ENCODE measurements at places on chromosomes 11 and 22.
A peak's percentile ranks its signal among the peaks of the same experiment; 100 is the strongest.

DNA sequence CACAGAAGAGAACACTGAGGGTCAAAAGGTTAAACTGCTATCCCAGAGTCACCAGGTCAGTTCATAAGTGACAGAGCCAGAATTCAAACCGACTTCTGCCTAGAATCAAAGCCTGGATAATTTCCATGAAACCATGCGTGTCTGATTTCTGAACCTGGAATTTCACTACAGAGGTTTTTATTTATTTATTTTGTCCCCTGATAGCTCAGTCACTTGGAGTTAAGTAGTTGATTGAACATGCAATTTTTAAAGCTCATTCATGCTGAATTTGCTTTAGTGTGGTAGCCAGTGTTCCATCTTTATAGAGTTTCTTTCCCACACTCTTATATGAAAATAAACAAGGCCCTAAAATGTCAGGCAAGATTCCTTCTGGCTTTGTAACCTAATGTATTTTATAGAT lies 93.2 kb downstream of the NAV2 start:
- DNase-seq: no peak

DNA sequence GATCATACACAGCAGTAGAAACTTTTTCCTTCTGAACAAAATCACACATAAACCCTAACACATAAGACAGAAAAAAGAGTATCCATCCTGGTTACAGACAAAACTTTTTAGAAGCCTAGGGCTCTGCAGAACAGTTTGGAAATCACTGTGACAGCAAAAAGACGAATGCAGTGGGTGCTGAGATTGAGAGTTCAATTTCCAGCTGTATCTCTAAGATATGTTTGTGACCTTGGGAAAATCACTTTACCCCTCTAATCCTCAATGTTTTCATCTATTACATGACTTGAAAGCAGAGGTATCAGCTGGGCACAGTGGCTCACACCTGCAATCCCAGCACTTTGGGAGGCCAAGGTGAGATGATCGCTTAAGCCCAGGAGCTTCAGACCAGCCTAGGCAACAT lies 128.5 kb downstream of the SIK3 start:
- DNase-seq: no peak

GRCh38 chr11:79206951-79207350 lies 233.9 kb downstream of the TENM4 start:
- DNase-seq: no peak

DNA sequence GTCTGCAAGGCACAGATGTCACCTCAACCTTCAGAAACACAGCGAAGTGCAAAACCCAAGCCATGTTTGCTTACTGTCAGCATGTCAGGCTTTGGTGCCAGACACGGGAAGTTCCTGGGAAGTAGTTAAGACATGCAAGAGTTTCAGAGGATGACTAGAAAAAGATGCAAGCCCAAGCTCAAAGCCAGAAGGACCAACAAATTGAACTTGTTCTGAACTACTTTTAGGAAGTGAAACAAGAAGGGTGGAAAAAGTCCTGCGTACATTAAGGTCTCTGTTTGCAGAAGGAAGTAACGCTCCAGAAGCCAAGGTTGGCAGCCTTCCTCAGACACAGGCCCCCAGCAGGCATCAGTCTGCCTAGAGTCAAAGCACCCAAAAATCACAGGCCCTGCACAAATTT lies 2.6 kb downstream of the AP1B1 start:
- peak; percentile 51 for DNase-seq

DNA sequence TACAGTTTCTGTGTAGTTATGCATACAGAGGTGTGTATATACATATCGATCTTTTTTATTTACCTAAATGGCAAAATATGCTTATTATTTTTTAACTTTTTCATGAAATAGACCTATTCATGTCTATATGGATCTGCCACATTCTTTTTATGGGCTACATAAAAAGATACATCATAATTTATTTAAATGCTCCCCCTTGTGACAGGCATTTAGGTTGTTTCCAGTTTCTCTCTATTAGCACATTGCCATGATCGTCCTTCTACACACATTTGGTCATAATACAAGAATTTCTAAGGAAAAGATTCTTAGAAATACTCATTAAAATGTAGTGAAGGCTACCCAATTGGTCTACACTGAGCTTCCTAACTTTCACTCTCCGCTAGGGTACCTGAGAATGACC lies 1067.4 kb downstream of the OPCML start:
- no peak for DNase-seq

- DNase-seq: no peak
Observed at GRCh38 chr22:47166446-47167016, 404.1 kb downstream of the TBC1D22A start.

Measured in AML-193 (cell line).